ENCODE measurements at places on chromosomes 11 and 22.

DNA sequence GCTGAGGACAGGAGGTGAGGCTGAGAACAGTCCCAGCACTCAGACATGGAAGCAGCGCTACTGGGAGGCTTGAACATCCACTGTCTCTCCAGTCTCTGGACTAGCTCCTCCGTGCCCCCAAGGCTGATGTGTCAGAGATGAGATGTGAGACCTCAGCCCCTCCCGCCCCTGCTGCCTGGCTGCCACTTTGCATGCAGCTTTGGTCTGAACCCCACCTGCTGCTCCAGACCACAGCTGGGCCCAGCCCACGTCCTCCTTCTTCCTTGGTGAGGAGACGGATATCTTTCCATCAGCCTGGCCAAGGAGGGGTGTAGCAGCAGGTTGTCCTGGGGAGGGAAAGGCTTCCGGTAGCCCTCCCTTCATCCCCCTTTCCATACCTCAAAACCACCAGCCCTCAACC lies 148.0 kb upstream of the B3GAT1 start:
- DNase-seq: no peak

GRCh38 chr11:78187366-78188285 lies 800 bp downstream of the KCTD21 start:
- no peak for DNase-seq

DNA sequence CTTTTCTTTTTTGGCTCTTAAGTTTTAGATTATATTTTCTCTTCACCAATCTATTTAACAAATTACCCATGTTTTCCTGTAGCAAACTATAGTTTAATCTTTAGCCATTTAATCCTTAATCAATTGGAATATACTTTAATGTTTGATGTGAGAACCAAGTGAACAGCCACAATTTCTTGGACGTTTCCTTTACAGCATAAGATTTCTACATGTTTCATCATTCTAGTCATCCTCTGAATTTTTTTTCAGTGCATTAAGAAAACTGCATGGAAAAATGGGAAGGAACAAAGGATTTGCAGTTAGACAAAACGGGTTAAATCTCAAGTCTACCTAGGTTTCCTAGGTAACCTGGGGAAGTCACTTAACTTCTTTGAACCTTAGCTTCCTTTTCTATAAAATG lies 507.1 kb upstream of the CCDC90B start:
- no peak for DNase-seq

- DNase-seq: no peak
These were observed 69.7 kb upstream of the CDON start for GRCh38 chr11:126132319-126132718.

GRCh38 chr11:107198490-107199007 lies 180.3 kb upstream of the GUCY1A2 start:
- DNase-seq: no peak

DNA sequence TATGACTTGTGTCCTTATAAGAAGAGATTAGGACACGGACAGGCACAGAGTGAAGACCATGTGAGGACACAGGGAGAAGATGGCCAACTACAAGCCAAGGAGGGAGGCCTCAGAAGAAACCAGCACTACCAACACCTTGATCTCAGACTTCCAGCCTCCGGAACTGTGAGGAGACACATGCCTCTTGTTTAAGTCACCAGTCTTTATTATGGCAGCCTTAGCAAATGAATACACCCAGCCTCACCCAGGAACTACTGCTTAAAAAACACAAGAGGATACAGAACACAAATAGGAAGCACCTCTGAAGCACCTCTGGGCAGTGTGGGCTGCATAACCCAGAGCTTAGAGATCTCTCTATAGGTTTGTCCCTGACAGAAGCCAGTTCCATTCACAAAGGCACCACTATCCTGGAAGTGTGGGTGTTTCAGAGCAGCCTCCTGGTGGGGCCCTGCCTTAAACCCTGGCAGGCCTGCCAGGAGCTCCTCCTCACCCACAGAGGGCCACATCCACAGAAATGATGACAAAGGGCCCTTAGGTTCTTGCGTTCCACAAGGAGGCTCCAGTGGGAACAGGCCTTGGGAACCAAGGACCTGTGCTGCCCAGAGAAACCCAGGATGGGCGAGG lies 58.8 kb downstream of the CHRDL2 start:
- DNase-seq: no peak

GRCh38 chr22:17493419-17493981 lies 69.8 kb upstream of the SLC25A18 start:
- DNase-seq: no peak

DNA sequence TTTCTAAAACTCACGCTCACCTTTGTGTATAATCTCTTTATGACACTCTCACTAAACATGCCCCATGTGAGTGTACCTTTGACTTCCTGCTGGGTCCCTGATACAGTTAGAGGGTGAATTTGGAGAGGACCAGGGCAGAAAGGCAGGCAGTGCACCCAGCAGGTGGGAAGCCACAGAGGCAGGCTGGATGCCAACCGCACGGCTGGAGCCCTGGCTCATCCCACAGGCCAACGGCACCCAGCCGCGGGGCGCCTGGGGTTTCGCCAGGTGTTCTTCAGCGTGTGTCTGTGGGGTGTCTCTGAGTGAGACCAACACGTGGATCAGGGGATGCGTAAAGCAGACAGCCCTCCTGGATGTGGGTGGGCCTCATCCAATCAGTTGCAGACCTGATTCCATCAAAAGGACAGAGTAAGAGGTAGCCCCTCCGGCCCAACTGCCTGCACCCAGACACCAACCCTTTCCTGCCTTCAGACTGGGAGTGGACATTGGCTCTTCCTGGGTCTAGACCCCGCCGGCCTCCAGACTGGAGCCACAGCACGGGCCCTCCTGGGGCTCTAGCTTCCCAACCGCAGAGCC lies 51.6 kb downstream of the DHCR7 start:
- no peak for DNase-seq

- no peak for DNase-seq
These were observed 118.1 kb downstream of the DBX1 start for GRCh38 chr11:20042045-20042639.

- no peak for DNase-seq
These were observed 78.2 kb downstream of the FAM76B start for GRCh38 chr11:95711162-95711944.

DNA sequence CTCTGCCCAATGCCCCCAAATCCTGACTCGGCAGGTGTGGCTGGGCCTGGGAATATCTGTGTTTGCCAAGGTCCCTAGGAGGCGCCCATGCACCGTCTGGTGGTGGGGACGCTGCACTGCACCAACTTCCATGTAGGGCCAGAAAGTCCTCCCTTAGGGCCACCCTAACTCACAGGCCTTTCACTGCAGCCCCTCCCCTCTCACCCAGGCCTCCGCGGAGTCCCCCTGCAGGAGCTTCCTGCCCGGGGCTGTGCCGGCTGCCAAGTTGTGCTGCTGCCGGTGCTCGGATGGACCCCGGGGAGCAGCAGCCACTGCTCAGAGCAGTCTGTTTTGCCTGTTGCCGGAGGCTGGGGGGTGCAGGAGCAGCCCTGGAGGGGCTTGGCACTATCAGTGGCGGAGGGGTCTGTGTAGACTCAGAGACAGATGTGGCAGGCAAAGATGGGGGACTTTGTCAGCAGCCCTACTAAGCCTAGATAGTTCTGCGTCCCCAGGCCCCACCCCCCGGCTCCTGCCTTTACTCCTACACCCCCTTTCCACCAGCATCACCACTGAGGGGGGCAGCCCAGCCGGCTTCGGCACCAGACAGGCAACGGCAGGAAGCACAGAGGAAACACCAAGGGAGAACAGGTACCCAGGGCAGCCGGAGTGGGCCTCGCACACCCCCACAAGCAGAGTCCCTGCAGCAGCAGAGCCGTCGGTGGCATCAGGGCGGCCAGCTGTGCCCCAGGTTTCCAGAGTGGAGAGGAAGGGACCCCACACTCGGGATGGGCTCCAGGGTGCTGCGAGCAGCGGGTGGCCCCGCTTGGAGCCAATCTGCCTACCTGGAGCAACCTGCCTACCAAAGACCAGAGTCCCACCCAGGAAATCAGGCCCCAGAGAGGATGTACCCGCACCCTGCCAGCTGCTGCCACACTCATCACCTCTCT lies 124.3 kb downstream of the TRIM29 start:
- no peak for DNase-seq

DNA sequence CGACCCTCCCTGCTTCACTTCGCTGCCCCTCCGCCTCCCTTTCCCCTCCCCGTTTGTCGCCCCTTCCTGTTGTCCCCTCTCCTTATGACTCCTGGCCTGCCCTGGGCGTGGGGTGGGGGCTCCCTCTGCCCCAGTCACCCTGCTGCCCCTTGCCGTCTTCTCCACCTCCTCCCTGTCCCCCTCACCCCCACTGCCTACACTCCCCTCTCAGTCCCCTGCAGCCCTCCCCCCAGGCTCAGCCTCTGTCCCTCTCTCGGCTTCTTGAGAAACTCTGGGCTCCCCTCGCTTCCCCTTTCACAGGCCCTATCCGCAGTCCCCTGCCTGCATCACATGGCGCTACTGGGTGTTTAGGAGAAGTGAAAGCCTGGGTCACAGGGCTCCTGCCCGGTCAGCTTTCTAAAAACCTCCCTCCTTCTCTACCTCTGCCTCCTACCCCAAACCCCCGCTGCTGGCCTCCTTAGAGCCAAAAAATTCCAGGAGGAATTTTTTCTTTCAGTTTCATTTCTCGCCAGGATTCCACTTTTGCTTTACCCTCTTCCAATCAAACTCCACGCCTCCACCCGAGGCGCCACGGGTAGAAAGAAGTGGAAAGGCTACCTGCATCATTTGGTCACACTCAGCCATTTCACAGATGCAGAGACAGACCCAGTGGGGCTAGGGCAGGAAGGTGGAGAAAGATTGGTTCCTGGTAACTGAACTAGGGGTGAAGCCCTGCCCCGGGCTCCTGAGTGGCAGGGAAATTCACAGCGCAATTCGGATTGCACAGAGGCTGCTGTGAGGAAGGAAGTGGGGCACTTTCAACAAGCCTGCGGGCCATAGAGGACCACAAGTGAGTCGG lies at the start of gene SLC15A3:
SLC15A3 (minus strand) TSS at position 273 of the 838 bp plus-strand sequence. CDS start 625 bp downstream, outside the sequence.
- peak; percentile 62 for DNase-seq

DNA sequence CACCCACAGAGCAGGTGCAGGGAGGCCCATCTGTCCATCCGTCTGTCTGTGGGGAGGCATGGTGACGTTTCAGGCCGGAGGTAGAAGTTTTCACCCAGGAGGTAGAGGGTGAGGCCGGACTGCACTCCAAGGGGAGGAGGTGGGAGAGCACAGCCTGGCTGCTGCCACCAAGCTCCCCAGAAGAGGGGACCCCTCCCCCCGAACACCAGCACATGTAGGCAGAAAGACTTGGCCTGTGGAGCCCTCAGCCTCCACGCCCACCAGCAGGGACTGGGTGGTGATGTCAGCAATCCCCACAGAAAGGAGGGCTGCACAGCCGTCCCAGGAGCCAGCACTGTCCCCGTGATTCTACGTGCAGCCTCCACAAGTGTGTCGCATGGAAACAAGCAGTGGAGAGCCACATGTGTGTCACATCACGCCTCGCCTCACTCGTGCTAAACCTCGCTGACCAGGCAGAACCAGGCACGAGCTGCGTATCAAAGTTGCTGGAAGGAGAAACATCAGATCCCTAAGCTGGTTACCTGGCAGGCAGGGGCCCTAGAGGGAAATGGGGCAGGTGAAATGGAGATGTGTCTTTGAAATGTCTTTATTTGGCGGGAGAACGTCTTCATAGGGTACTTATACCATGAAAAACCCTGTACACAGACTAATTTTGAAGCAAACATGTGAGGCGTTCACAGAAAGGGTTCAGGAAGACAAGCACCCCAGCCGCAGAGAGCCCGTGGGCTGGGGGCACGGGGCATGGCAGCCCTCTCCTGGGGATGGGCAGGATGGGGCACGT lies 49.1 kb downstream of the CDKN1C start:
- no peak for DNase-seq

Measured in activated naive CD4-positive, alpha-beta T cell treated with anti-CD3 and anti-CD28 coated beads, Interleukin-2, amount 10 ng/mL, durations not matched to agents 7 days and 5 days (primary cell).